RPMI8226 (cell line): ENCODE measurements at places on chromosomes 2 and 18.
A peak's percentile ranks its signal among the peaks of the same experiment; 100 is the strongest.

- DNase-seq, result peak; percentile 32
Measured at GRCh38 chr2:49616800-49617199, 462.5 kb upstream of the FSHR start.

GRCh38 chr2:65536596-65536995 lies 104.2 kb upstream of the SPRED2 start:
- no peak for DNase-seq

- DNase-seq, result no peak
Measured at GRCh38 chr2:169082995-169083394, 13.6 kb downstream of the DHRS9 start.

GRCh38 chr2:169086893-169087467 lies 17.6 kb downstream of the DHRS9 start:
- no peak for DNase-seq

DNA sequence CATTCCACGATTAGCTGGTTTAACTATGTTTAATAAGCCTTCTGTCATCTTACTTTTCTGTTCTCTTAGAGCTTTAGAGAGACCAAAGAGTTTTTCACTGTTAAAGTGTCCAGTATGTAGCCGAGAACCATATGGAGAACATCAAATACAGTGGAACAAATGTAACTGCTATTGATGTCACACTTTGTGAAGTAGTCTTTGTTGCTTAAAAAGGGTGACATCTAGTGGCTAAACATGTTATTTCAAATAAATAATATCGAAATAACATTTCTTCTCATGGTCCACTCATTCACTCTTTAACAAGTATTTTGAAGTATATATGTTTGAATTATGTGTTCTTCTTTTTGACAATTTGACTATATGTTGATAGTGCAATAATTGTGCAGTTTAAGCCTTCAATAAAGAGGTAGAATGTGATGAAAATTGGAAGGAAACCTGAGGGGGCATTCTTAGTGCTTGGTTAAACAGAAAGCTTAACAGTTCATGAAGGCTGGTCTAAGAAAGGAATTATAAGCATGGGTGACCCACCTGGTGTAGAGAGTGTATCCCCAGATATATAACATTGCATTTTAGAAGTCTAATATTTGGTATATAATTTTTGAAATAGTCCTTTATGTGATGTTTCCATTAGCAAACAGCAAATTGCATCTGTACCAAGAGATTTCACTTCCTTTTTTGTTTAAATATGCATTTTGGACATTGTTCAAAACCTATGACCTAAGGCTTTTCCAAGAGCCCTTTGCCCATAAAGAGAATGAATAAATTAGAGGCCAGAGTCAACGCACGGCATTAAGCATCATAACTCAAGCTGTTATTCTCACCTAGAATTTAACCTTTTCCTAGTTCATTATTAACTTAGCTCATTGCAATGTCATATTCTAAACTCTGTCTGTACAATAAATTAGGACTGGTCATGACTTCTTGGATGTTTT lies 112.1 kb downstream of the KYNU start:
- peak; percentile 5 for DNase-seq

- DNase-seq, result peak; percentile 61
Measured at GRCh38 chr2:218074031-218074430, 5.0 kb downstream of the RUFY4 start.

- DNase-seq, result no peak
Measured at GRCh38 chr18:61738488-61738887, 154.3 kb downstream of the RNF152 start.
